Neuronal stem cell (in vitro differentiated cells): ENCODE measurements at places on chromosomes 4 and X.

GRCh38 chrX:107451731-107452130 lies 2.3 kb downstream of the FRMPD3 start:
- no peaks in the 10 kb centered on the region for H3K27me3 ChIP-seq

GRCh38 chrX:80285131-80285773 lies 135.0 kb upstream of the TENT5D start:
- no peaks in the 10 kb centered on the region for H3K4me1 ChIP-seq
- H3K4me3 ChIP-seq: no peak overlapping the region
- DNase-seq: peak; percentile 33
- H3K27me3 ChIP-seq: no peaks in the 10 kb centered on the region
- H3K36me3 ChIP-seq: no peaks in the 10 kb centered on the region

DNA sequence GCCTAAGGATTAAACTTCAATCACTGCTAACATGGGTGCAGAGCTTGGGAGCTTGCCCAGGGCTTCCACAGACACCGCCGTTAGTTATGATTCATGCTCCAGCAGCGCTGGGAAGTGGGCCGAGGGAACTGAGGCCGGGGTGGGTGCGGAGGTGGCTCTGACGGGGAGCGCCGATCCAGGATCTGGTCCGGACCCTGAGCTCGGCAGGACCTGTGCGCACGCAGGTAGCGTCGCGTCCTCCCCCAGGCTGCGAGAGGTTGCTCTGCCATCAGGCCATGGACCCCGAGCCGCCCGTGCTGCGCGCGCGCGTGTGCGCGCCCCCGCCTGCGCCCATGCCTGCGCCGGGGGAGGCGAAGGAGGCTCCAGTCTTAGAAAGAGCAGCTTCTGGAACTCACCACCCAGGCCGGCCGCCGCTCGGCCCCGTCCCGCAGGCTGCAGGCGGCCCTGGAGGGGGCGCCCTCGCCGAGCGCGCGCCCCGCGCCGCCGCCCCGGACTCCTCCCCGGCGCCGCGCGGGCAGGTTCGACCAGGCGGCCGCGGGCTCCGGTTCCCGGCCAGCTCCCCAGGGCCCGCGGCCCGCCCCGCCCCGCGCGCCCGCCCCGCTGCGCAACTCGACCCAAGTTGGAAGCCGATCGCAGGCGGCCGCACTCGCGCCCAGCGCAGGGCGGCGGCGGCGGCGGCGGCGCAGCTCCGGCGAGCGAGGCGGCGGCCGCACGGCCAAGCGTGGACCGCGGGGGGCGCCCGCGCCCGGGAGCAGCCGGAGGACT lies 732 bp upstream of the ADRA2C start:
- no peak overlapping the region for H3K27ac ChIP-seq
- no peaks in the 10 kb centered on the region for H3K36me3 ChIP-seq
- peak overlapping the region; percentile 80 for H3K4me3 ChIP-seq
- DNase-seq: peak; percentile 61

DNA sequence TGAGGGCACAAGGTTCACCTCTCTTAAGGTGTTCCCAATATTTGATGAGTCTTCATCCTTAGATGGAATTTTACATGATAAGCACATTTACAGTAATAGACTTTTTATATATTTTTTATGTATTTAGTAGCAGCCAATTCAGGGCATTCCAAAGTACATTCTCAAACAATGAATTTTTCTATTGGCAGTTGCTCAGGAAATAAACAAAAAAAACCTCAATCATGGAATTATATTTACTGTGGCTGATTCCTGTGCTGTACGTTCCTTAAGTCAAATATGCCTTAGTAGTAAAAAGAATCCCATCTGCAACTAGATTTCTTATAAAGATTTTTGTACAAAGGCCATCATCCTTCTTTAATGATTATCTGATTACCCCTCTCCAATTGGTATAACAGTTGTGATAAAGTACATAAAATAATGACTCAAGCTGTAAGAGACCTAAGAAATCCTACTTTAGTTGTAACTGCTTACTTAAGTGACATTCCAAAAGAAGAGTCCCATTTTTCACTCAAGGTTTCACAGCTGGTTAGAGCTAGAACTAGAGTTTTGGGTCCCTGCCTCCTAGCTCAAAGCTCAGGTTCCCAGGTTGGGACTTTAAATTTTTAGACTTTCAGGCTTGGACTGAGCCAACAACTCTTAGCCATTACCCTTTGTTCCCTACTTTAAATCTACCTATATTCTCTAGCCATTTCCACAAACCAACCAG lies 152.7 kb downstream of the FHIP1A start:
- H3K4me3 ChIP-seq: no peak overlapping the region
- no peak overlapping the region for H3K27ac ChIP-seq
- no peak for DNase-seq
- peaks cover 5% of the 10 kb centered on the region for H3K27me3 ChIP-seq

GRCh38 chrX:34839451-34839850 lies 103.1 kb upstream of the FAM47B start:
- no peaks in the 10 kb centered on the region for H3K36me3 ChIP-seq
- no peaks in the 10 kb centered on the region for H3K4me1 ChIP-seq
- DNase-seq: no peak
- H3K27ac ChIP-seq: no peak overlapping the region
- no peak overlapping the region for H3K4me3 ChIP-seq

DNA sequence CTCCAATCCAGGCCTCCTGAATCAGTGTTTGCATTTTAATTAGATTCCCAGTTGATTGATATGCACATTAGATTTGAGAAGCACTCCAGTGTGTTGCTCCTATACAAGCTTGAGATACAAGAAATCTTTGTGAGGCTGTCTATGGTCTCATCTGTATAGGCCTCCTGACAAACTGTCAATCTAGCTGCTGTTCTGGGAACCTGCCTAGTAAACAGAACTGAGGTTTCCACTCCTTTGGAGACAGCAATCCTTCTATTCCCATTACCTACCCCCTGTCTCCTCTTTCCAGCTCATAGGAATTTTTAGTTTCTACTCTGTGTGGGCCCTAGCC lies 306.1 kb upstream of the EMCN start:
- DNase-seq: no peak
- H3K4me3 ChIP-seq: no peak overlapping the region
- H3K36me3 ChIP-seq: no peaks in the 10 kb centered on the region
- no peak overlapping the region for H3K27ac ChIP-seq
- H3K4me1 ChIP-seq: no peaks in the 10 kb centered on the region
- no peaks in the 10 kb centered on the region for H3K27me3 ChIP-seq

GRCh38 chr4:117907646-117908045 lies 126.6 kb upstream of the NDST3 start:
- H3K27me3 ChIP-seq: no peaks in the 10 kb centered on the region
- DNase-seq: no peak
- H3K27ac ChIP-seq: no peak overlapping the region
- H3K4me1 ChIP-seq: no peaks in the 10 kb centered on the region
- no peak overlapping the region for H3K4me3 ChIP-seq
- no peaks in the 10 kb centered on the region for H3K36me3 ChIP-seq

- no peaks in the 10 kb centered on the region for H3K36me3 ChIP-seq
- H3K4me3 ChIP-seq: no peak overlapping the region
- no peaks in the 10 kb centered on the region for H3K27me3 ChIP-seq
- no peak overlapping the region for H3K27ac ChIP-seq
Measured at GRCh38 chr4:177511611-177512010, 69.4 kb upstream of the AGA start.

- DNase-seq: no peak
- H3K36me3 ChIP-seq: no peaks in the 10 kb centered on the region
- H3K4me3 ChIP-seq: no peak overlapping the region
- peaks cover 6% of the 10 kb centered on the region for H3K4me1 ChIP-seq
- H3K27me3 ChIP-seq: no peaks in the 10 kb centered on the region
Measured at GRCh38 chr4:126405369-126405982, 1090.7 kb downstream of the FAT4 start.

DNA sequence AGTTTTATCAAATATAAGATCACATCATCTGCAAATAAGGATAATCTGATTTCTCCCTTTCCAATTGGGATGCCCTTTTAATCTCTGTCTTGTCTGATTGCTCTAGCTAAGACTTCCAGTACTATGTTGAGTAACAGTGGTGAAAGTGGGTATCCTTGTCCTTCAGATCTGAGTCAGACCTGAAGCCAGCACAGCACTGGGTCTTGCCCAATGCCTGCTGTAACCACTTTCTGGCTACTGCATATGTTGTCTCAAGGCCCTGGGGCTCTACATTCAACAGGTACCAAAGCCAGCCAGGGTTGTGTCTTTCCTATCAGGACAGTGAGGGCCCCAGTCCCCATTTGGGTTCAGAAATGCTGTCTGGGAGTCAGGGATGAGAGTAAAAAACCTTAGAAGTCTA lies 90.3 kb downstream of the CYSLTR1 start:
- no peaks in the 10 kb centered on the region for H3K4me1 ChIP-seq
- DNase-seq: no peak
- no peak overlapping the region for H3K27ac ChIP-seq
- no peaks in the 10 kb centered on the region for H3K27me3 ChIP-seq

DNA sequence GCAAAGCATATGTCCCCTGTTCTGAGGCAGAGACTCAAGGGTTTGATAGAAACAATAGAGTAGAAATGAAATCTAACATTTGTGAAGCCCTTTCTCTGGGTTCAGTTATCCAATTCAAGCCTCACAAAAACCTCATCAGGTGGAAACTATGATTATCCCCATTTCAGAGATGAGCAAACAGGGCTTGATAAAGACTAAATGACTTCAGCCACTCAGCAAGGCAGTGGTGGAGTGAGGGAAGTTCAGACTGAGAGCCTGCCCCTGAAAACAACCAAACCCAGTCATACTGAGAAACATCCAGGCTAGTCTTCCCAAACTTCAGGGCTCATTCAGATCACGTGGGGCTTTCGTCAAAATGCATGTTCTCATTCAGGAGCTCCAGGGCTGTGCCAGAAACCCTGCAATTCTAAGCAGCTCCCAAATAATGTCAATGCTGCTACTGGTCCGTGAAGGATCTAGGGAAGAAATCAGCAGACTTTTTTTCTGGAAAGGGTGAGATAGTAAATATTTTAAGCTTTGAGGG lies 109.6 kb upstream of the KIT start:
- no peaks in the 10 kb centered on the region for H3K36me3 ChIP-seq
- H3K27ac ChIP-seq: no peak overlapping the region
- H3K4me3 ChIP-seq: no peak overlapping the region
- no peaks in the 10 kb centered on the region for H3K4me1 ChIP-seq

DNA sequence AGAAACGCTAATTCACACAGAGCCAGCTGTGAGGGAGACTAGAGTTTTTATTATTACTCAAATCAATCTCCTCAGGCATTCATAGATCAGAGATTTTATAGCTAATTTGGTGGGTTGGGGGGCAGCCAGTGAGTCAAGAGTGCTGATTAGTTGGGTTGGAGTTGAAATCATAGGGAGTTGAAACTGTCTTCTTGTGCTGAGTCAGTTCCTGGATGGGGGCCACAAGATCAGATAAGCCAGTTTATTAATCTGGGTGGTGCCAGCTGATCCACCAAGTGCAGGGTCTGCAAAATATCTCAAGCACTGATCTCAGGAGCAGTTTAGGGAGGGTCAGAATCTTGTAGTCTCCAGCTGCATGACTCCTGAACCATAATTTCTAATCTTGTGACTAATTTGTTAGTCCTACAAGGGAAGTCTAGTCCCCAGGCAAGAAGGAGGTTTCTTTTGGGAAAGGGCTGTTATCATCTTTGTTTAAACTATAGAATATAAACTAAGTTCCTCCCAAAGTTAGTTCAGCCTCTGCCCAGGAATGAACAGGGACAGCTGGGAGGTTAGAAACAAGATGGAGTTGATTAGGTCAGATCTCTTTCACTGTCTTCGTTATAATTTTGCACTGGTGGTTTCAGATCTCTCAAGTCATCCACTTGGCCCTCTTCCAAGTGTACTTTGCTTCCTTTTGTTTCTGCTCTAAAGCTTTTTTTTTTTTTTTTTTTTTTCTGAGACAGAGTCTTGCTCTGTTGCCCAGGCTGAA lies 5.4 kb upstream of the NAA11 start:
- no peaks in the 10 kb centered on the region for H3K27me3 ChIP-seq
- no peak for DNase-seq
- H3K4me1 ChIP-seq: no peaks in the 10 kb centered on the region

- no peak overlapping the region for H3K27ac ChIP-seq
- H3K27me3 ChIP-seq: peaks cover 67% of the 10 kb centered on the region
- peaks cover 3% of the 10 kb centered on the region for H3K4me1 ChIP-seq
- DNase-seq: no peak
- no peak overlapping the region for H3K4me3 ChIP-seq
- H3K36me3 ChIP-seq: no peaks in the 10 kb centered on the region
Measured at GRCh38 chr4:6199422-6199921, 877 bp downstream of the JAKMIP1 start.

- H3K4me1 ChIP-seq: no peaks in the 10 kb centered on the region
- H3K27ac ChIP-seq: no peak overlapping the region
- H3K4me3 ChIP-seq: no peak overlapping the region
- peaks cover 2% of the 10 kb centered on the region for H3K36me3 ChIP-seq
Measured at GRCh38 chrX:20217271-20217670, 49.4 kb downstream of the RPS6KA3 start.

DNA sequence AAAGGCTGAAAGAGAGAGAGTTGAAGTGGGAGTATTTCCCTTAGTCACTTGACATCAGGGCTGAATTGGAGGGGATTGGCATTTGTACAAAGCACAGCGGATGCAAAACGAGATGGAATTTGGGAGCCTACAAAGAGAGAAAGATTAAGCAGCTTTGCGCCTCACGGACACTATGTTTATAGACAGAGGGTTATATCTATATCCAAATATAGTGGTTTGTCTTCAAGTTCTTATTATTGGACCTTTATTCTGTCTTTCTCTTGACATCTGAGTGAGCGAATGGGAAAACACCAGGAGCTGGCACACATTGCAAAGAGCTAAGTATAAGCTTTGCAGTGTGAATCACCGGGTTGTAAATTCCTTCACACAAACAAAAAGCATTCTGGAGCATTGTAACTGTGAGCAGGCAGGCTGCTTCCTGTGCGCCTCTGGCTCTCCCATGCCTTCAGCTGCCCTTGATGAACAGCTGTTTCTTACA lies 500.2 kb downstream of the STIM2 start:
- H3K27me3 ChIP-seq: no peaks in the 10 kb centered on the region
- peaks cover 12% of the 10 kb centered on the region for H3K4me1 ChIP-seq
- H3K27ac ChIP-seq: peak overlapping the region; percentile 89
- DNase-seq: peak; percentile 60
- H3K36me3 ChIP-seq: no peaks in the 10 kb centered on the region
- H3K4me3 ChIP-seq: no peak overlapping the region

GRCh38 chrX:127112726-127113125 lies 293.2 kb downstream of the PRR32 start:
- no peaks in the 10 kb centered on the region for H3K36me3 ChIP-seq
- no peak overlapping the region for H3K4me3 ChIP-seq
- DNase-seq: no peak
- no peaks in the 10 kb centered on the region for H3K4me1 ChIP-seq
- H3K27me3 ChIP-seq: no peaks in the 10 kb centered on the region
